ENCODE measurements at places on chromosomes 3 and 15.
A peak's percentile ranks its signal among the peaks of the same experiment; 100 is the strongest.

DNA sequence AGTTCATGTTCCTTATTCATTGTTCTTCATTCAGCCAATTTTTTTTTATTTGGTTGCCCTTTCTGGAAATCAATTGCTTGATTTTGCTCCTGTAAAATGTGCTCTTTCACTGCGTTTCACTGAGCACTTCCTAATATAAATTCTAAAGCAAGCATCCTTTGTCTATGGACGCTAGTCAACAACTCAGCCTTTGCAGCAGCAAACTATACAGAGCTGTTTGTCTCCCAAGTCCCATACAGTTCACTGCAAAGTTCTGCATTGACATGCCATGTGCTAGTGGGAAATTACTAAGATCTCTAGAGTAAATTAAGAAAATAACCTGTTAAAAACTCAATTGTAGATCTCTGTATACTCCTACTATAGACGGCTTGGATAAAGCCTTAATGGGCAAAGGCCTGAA, 130.1 kb upstream of the BHLHE40 start:
- no peak for DNase-seq

DNA sequence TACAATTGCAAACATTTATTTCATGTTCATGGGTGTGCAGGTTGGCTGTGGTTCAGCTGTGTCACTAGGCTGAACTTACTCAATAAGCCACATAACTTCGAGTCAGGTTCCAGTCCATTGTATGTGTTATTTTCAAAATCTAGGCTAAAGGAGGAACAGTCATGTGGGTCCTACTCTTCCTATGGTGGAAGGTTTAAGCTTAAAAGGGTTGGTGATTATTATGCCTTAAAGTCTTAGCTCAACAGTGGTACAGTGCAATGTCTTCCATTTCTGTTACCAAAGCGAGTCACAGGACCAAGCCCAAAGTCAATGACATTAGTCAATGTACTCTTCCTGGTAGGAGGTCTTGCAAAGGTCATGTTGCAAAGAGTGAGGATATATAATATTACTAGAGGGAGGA, 78.2 kb downstream of the ATG7 start:
- no peak for DNase-seq

DNA sequence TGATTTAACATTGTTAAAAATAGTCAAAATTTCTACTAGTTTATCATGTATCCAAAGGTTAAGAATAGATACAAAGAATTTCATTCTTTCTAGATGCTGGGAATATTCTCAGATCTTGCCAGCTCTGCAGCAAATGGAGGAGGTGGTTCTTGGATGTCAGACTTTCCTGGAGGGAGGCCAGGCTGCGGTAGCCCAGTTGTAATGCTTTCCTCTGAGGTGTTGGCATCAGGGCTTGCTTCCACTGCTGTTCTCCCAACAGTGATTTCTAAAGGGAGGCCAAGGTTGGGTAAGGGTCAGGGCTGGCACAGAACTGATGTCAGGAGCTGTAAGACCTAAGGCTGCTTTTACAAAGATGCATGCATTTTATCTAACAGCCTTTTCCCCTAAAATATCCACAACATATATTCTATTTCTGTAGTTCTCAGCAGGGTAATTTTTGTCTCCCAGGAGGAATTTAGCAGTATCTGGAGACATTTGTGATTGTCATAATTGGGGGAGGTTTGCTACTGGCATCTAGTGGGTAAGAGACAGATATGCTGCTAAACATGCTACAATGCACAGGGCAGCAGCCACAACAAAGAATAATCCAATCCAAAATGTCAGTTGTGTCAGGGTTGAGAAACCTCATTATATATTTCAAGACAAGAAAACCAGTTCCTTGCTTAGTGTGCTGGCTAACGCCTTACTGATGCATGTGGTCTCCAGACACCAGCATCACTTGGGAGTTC, 42.0 kb upstream of the SPTSSB start:
- DNase-seq, result peak; percentile 55

GRCh38 chr3:13012221-13012691, 61.0 kb downstream of the IQSEC1 start:
- peak; percentile 32 for DNase-seq
